ENCODE measurements at places on chromosomes 12 and 14.

GRCh38 chr14:99726538-99727095 is 42.5 kb downstream of the CYP46A1 start:
- H3K27ac ChIP-seq, result no peak overlapping the region
- H3K4me3 ChIP-seq, result no peak overlapping the region
- no peaks in the 10 kb centered on the region for H3K4me1 ChIP-seq
- H3K27me3 ChIP-seq, result no peaks in the 10 kb centered on the region
- no peaks in the 10 kb centered on the region for H3K36me3 ChIP-seq

GRCh38 chr12:26188641-26189040 is 6.7 kb upstream of the SSPN start:
- no peak for DNase-seq
- H3K4me1 ChIP-seq, result no peaks in the 10 kb centered on the region
- no peaks in the 10 kb centered on the region for H3K27me3 ChIP-seq
- H3K27ac ChIP-seq, result no peak overlapping the region
- no peaks in the 10 kb centered on the region for H3K36me3 ChIP-seq

DNA sequence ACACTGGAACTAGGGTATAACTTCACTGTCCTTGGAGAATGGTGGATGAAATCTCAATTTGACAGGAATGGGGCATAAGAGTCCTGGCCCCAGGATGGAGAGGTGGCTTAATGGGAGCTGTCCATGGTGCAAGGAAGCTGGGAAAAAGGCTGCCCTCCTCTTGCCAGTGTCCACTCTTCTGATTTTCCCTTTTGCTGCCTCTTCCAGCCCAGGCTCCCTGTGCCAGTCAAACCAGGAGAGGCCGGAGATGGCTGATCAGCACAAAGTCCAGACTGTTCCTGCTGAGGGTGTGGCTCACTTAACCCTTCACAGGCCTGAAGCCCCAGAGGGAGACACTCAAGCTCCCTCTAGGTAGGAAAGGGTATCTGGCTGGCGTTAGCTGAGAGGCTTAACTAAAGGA is at the start of gene MYO1A:
Gene MYO1A (minus strand): TSS at position 240 of the 400 bp plus-strand sequence. CDS start 1,806 bp downstream, outside the sequence.
- no peak within 1 kb of the TSS for H3K27ac ChIP-seq
- H3K36me3 ChIP-seq, result no peaks in the 10 kb centered on the region
- no peak for DNase-seq

DNA sequence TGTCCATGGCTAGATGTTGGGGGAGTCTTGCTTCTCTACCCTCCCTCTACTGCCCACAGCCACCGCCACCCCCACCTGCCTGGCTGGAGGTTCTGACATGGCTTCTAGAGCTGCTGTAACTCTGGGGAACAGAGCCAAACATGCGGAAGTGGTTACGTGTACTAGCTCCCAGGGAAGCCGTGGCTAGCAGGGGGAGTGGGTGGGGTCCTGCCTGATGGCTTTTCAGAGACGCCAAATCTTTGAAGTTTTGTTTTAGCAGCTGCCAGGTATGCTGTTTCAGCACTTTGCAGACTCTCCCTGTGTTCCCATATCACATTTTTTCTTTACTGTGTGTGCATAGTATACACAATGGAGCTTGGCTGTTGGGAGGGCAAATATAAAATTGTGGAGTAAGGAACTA is 150.3 kb downstream of the TGFB3 start:
- H3K27ac ChIP-seq, result peak overlapping the region; percentile 78
- H3K27me3 ChIP-seq, result no peaks in the 10 kb centered on the region
- no peaks in the 10 kb centered on the region for H3K4me1 ChIP-seq
- H3K36me3 ChIP-seq, result no peaks in the 10 kb centered on the region

DNA sequence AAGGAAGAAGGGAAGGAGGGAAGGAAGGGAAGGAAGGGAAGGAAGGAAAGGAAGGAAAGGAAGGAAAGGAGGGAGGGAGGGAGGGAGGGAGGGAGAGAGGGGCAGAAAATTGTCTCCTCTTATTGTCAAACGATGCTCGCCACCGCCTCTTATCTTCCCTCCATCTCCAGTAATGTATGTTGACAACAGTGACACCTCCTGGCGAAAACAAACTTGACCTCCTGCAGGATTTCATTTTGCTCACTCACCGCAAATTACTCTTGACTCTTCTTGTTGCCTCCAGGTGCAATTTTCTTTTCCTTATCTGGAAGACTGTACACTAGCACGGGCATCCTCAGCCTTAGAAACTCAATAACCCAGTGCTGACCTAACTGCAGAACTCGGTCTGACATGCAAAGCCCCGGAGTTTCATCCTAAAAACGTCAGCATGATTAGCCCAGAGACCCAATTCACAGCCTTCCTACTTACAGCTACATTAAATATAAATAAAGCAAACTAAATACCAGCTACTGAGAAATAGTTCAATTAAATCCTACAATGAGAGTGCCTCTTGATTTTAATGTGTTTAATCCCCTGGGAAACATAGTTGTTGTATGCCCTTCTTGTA is 512.4 kb upstream of the TMPO start:
- no peak overlapping the region for H3K4me3 ChIP-seq
- DNase-seq, result no peak
- H3K36me3 ChIP-seq, result no peaks in the 10 kb centered on the region
- no peaks in the 10 kb centered on the region for H3K27me3 ChIP-seq
